Spinal cord (tissue), 10 donors: ENCODE measurements at places on chromosomes 2 and 18.

GRCh38 chr2:32947076-32947483 is 327 bp downstream of the LTBP1 start:
- DNase-seq: no peak

GRCh38 chr2:163711258-163711657 is 24.6 kb downstream of the FIGN start:
- DNase-seq: no peak

GRCh38 chr2:122100756-122101155 is 345.3 kb downstream of the TSN start:
- DNase-seq: no peak

DNA sequence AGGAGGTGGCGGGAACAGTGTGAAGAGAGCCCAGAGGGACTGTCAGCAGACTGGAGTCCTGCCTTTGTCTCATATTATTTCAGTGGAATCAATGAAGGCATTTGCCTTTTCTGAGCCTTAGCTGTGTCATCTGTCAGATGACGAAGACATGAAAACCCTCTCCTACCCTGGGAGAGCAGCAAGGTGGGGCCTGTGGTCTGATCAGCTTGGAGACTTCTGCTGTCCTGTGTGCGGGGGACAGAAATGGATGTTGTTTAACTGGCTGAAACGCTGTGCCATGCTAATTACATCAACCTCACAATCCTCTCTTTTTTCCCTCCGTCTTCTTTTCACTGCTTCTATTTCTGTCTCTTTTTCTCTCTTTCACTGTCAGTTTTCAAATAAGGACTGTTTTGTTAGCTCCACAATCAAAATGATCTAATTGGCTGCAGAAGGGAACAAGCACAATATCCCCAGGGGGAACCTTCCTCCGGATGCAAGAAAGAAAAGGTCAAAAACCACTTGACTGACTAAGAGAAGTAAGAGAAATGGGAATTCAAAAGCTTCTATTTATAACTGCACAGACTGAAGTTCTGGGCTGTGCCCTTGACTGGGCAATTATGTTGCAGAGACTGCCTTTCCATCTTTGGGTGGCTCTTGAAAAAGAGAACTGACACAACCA is 340.1 kb downstream of the CLIP4 start:
- peak; percentile 36 for DNase-seq

DNA sequence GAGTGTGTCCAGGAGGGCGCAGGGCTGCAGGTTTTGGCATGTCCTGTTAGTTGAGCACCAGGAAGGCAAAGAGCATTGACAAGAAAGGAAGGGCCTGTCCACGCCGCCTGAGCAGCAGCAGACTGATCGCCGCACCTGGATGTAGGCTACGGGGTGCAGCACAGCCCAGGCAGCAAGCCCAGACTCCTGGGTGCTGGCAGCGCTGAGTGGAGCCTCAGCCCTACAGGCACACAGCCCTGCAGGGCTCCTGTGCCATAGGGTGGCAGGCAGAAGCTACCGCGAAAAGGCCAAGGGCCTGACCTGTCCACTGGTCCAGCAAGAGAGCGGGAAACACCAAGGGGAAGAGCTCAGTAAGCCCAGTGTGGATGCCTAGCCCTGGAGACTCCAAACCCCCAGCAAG is 198.0 kb downstream of the HDAC4 start:
- no peak for DNase-seq

- peak; percentile 99 for DNase-seq
Measured at GRCh38 chr18:74147779-74148542, at the start of the genes FBXO15 and TIMM21. Gene FBXO15, minus strand, starts transcription at chr18:74147834. Its CDS starts 49 bp downstream, at chr18:74147785. Gene TIMM21, plus strand, starts transcription at chr18:74148523. Its CDS starts 286 bp downstream, at chr18:74148809.

- no peak for DNase-seq
Measured at GRCh38 chr18:42105394-42105793, 150.4 kb downstream of the PIK3C3 start.

DNA sequence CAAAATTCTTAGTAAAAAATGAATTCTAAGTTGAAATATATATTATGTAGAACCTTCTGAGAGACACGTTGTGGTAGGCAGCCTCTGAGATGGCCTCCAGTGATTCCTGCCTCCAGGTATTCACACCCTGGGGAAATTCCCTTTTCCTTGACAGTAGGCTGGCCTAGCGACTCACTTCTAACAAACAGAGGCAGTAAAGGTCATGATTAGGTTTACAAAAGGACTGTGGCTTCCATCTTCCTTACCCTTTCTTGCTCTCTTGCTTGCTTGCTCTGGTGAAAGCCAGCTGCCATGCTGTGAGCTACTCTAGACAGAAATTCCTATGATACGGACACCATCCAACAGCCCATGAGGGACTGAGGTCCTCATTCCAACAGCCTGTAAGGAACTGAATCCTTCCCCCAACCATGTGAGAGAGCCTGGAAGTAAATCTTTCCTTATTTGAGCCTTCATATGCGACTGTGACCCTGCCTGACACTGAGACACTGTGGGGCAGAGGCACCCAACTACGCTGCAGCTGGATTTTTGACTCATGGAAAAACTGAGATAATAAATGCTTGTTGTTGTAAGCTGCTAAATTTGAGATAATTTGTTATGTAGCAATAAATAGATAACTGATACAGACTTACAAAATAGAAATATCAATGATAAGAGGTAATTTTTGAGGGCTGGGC is 32.7 kb upstream of the SERTAD2 start:
- DNase-seq: no peak

DNA sequence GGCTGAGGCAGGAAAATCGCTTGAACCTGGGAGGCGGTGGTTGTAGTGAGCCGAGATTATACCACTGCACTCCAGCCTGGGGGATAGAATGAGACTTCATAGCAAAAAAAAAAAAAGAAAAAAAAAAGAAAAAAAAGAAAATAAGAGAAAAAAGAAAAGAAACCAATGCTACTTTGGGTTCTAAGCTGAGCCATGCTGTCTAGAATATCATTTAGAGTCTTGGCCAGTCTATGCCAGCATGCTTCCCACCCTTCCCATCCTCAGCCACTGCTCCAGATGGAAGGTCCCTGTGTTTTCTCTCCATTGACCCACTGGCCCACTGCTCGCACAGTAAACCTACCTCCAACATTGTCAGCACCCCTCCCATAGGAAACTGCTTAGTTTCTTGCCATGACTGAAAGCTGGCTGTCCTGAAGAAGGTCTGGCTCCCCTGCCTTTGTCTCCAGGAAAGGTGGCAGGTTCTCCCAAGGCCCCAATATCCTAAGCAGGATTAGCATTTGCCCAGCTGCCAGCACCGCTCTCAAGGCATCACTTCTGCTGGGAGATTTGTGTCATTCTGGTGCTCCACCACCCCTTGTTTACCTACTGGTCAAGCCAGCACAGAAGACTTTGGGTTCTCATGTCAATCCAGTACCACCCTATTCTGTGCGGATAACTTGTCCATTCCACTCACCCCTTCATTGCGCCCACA is 47.3 kb upstream of the PAPOLG start:
- no peak for DNase-seq

- no peak for DNase-seq
Measured at GRCh38 chr2:132604561-132604960, 65.4 kb downstream of the LYPD1 start.

GRCh38 chr2:210020138-210020537 is 17.7 kb downstream of the RPE start:
- no peak for DNase-seq

DNA sequence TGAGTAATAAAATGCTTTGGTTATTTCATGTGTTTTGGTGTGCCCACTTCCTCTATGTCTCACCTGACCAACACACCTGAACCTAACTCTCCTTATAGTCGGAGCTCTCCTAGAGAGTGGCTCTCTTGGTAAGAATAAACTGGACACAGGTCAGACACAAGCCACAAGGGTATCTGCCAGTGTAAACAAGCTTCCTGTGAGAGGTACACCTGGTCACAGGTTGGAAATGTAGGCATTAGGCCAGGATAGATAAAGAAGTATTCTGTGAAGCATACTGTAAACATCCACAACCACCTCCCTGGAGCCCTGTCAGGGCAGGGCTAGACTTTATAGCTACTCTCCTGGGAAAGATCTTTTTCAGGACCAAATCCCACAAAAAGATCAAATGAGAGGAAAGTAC is 69.4 kb downstream of the ZDBF2 start:
- DNase-seq: no peak

DNA sequence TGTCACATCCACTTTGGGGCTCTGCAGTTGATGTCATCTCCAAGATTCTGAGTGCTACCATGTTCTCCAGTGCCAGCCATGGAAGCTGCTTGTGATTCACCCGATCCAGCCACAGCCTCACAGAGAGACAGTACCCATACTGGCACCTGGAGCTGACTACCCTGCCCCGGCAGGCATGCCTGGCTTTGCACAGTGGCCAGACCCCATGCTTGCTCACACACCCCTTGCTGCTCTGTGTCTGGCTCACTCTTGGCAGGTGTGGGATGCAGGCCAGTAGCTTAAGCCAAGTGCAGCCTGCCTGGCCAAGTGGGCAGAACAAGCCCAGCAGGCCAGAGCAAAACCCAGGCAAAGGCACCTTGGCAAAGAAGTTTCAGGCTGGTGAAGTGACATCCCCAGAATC is 828.4 kb upstream of the VRK2 start:
- DNase-seq: no peak

GRCh38 chr2:239220981-239221396 is 179.8 kb downstream of the HDAC4 start:
- DNase-seq: no peak

- no peak for DNase-seq
Measured at GRCh38 chr2:205650450-205650849, 31.9 kb upstream of the NRP2 start.

DNA sequence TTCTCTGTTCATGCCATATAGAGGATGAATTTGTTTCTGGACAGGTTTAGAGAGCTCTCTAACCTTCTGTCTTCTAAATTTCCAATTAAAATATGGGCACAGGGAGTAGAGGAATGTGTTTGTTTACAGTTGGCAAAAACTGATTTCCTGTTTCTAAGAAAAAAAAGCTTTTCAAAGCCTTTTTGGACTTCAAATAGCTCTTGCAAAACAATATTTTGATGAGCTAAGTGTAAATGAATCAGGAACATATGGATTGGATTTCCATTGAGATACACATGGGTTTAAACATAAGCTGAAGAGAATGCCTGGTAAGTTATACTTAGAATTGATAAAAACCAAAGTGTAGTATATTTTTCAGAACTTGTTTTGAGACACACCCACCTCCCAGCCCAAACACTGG is 677.5 kb downstream of the NYAP2 start:
- DNase-seq: no peak

GRCh38 chr18:56652802-56653201 is 1.6 kb downstream of the WDR7 start:
- no peak for DNase-seq

DNA sequence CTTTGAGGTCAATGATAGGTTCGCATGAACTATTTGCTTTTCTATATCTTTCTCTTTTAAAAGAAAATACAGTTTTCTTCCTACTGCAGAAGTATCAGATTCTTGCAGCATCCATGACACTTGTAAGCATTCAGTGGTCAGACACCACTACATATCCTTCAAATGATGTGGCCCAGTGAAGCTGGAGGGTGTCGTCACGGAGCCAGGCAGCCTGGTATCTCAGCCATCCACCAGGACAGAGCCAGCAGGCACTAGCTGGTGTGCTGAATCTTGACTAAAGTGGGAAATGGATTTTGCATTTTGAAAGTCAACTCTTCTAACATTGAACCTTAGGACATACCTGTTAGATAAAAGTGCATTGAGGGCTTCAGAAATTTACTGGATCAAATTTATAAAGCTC is 5.4 kb downstream of the KLHL14 start:
- DNase-seq: no peak

DNA sequence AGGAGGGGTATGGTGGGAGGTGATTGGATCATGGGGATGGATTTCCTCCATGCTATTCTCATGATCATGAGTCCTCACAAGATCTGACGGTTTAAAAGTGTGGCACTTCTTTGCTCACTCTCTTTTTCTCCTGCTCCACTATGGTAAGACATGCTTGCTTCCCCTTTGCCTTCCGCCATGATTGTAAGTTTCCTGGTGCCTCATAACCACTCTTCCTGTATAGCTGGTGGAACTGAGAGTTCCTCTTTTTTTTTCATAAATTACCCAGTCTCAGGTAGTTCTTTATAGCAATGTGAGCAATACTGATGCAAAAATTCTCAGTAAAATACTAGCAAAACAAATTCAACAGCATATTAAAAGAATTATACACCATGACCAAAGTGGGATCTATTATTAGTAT is 728.5 kb upstream of the SLC8A1 start:
- DNase-seq: no peak

GRCh38 chr18:76824145-76824676 is 1.9 kb downstream of the ZNF236 start:
- no peak for DNase-seq

GRCh38 chr2:36729067-36729466 is 32.6 kb downstream of the VIT start:
- DNase-seq: no peak

- no peak for DNase-seq
Measured at GRCh38 chr2:196331851-196332250, 160.5 kb upstream of the STK17B start.

GRCh38 chr2:237025090-237025865 is 60.4 kb upstream of the COPS8 start:
- no peak for DNase-seq

DNA sequence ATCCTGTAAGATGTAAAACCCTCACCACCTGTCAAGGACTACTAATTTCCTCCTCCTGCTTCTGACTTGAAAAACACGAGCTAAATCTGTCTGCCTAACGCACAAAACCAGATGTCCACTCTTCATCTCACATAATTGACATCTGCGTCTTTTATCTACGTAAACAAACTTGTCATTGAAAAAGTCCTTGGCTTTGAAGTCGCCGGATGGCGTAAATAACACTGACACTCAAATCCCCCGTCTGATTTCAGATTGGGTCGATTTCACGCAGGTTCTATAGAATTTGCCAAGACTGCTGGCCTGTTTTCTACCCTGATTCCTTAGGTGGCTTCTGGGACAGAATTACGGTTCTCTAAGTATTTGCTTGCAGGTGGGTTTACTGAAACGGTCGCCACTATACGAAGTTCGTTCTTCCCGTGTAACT is 539 bp upstream of the MOB4 start:
- no peak for DNase-seq

- no peak for DNase-seq
Measured at GRCh38 chr18:24875777-24876176, 415.3 kb downstream of the HRH4 start.

DNA sequence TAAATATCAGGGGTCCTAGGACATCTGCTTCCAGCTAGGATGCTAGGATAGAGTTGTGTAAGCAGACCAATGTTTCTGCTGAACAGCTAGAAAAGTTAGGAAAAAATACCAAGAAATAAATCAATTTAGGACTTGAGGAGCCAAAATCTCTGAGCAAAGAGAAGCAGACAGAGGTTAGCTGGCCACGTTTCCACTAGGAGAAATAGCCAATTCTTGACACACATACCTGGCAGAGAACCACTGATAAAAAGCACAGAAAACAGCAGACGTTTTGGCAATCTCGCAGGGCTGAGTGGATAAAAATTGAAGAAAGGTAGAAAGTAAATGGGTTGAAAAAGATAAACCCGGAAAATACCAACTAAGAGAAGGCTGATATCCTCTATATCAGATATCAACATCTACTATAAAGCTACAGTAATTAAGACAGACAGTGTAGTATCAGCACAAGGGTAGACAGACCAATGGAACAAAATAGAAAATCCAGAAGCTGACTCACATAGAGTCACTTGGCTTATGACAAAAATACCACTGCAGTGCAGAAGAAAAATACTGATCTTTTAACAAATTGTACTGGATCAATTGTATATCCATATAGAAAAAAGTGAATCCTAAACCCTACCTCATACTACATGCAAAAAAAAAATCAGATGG is 306.1 kb upstream of the KLHL29 start:
- no peak for DNase-seq
